ENCODE measurements at places on chromosomes 1 and 21. TPM values are rescaled to one million over a fixed set of nuclear protein-coding genes. Genes with fewer than 3 reads are reported as not detected.

MX2 gene
- polyA plus RNA-seq = 0.82 TPM

CD247 gene
- not detected for polyA plus RNA-seq

- DNase-seq = no peak
Observed at GRCh38 chr21:15422783-15423182, 307.0 kb upstream of the USP25 start.

DNA sequence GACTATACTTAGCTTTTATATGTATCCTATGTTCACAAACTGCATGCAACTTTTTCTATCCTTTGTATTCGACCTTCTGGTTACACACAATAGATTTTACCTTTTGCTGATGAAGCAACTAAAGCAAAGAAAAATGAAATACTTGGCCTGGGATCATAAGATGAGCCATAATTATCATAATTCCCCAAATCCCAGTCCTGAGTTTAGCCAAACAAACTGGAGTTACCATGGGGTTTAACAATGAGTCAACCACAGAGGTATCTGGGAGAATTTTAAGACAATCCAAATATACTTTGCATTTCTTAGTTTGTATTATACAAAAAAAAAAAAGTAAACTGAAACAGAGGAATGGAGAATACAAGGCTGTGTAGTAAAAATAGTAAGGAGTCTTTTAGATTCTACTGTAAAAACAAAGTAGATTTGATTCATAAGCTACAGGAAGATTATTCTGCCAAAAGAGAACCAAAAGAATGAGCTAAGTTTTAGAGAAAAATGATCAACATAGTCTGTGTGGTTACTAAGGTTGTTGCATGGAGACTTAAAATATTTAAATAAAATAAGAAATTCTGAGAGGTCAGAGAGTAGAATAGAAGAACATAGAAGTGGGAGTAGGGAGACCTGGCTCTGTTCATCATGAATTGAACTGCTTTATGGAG lies 60.4 kb upstream of the GORAB start:
- DNase-seq = no peak

RGS7 gene
- 0.29 TPM for polyA plus RNA-seq

DNA sequence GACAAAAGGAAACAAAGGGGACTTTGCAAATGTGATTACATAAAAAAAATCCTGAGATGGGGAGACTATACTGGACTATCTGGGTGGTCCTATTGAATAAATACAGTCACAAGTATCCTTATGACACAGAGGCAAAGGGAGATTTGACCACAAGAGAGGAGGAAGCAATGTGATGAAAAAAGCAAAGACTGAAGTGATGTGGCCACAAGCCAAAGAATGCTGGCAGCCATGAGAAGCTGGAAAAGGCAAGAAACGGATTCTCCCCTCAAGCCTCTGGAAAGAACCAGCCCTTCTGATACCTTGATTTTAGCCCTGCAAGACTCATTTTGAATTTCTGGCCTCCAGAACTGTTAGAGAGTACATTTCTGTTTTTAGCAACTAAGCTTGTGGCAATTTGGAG lies 36.4 kb downstream of the OLFML2B start:
- no peak for DNase-seq

GRCh38 chr21:42363312-42363711 lies 3.0 kb downstream of the TFF1 start:
- no peak for DNase-seq

LRRIQ3 gene
- 1.1 TPM for polyA plus RNA-seq

KCND3 gene
- polyA plus RNA-seq = 0.06 TPM

DNA sequence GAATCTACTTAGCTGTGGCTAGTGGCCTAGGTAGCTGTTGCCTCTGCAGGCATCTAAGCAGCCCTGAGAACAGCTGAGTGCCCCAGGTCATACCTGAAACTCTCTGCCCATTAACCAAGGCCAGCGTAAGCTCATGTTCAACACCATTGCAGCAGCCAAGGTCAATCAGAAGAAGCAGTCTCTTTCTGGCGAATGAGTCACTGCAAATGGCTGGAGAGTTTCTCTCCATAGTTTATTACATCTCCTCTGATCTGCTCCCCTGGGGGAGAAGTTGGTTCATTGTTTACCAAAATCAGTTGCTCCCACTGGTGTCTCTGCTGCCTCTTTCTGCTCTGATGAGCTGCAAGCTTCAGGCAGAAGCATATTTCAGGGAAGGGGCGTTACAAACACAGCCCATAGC lies 6.9 kb upstream of the BCL9 start:
- DNase-seq = no peak
